ENCODE measurements at places on chromosomes 5 and 9.

- no peak for DNase-seq
Measured at GRCh38 chr9:110426052-110426709, 88.5 kb upstream of the TXNDC8 start.

DNA sequence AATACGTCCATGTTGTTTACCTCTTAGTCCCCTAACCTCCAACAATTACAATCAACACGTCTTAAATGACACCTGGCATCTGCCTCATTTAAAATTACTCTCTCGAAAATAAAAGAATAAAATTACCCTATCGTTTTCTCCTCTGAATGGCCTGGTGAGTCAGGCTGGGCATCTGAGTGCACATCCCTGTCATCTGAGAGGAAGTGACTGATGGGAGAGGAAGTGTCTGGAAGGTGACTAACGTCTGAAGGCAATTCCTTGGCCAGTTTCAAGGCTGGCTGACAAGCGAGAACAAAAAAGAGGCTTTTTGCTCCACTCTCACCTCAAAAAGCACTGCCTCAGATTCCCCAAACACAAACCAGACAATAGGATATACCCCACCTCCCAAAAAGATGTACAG, 57.7 kb downstream of the MAPKAP1 start:
- peak; percentile 76 for DNase-seq

DNA sequence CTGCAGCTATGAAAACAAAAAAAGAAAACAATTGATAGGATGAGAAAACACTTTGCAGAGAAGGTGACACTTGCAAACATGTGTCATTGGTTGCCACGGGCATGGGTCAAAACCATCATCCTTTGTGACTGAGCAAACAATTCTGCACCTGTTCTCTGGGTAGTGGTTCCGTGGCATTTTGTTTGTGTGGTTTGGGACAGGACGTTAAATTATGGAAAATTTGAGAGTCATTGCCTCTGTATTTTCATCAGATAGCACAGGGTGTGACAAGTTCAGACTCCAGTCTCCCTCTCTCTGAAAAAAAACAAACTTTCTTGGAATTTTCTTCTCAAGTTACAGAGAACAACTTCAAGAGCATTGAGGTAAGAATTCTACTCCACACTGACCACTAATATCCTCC, 113.4 kb upstream of the HMHB1 start:
- DNase-seq: no peak

GRCh38 chr9:95425910-95426551, 90.7 kb downstream of the PTCH1 start:
- no peak for DNase-seq

DNA sequence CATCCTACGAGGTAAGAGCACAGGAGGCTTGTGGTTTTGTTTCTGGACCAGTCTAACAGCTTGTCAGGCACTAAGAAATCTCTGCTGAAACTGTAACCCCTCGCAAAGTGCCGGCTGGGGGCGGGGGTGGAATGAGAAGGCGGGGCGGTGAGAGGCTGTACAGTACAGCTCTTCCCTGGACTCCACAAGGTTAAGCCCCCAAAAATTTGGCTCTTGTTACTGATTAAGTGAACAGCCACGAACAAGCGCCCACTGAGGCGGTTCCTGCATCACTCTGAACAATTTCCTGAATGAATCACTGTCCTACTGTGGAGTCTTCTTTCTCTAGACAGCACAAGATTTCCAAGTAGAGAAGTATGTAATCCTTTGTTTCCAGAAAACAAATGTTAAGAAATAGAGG, 6.8 kb downstream of the FBP2 start:
- DNase-seq: no peak

DNA sequence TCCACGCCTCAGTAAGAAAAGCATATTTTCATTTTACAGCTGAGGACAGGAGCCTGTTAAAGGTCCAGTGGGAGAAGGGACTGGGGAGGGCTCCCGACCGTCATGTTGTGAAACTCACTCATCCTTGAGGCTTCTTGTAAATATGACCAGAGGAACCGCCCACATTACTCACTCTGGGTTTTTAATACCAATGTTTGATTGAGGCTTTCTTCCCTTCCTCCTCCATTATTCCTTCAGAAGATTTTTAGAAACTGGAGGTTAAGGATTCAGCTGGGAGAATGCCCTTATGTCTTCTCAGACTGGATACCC, 61.4 kb upstream of the GLRX start:
- DNase-seq: no peak

DNA sequence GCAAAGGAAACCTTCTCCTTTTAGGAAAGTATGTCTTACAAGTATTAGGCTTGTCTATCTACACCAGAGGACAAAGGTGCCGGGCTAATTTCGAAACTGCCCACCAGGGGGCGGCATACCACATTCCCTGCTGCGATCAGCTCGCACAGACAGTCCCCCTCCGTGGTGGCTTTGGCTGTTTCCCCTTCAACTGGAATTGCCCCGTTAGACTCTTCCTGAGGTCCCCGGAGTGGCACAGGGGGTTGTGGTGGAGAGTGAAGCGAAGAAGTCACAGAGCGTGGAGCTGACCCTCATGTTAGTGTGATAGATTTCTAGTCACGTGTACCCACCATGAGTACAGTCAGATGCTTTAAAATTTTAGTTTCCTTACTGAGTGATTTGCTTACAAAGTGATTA, 17.5 kb downstream of the PTTG1 start:
- peak; percentile 45 for DNase-seq

Data from GM04504 (cell line).